ENCODE measurements at places on chromosomes 11 and 22.

- no peak for DNase-seq
Measured at GRCh38 chr11:66739983-66740382, 11.0 kb upstream of the SPTBN2 start.

DNA sequence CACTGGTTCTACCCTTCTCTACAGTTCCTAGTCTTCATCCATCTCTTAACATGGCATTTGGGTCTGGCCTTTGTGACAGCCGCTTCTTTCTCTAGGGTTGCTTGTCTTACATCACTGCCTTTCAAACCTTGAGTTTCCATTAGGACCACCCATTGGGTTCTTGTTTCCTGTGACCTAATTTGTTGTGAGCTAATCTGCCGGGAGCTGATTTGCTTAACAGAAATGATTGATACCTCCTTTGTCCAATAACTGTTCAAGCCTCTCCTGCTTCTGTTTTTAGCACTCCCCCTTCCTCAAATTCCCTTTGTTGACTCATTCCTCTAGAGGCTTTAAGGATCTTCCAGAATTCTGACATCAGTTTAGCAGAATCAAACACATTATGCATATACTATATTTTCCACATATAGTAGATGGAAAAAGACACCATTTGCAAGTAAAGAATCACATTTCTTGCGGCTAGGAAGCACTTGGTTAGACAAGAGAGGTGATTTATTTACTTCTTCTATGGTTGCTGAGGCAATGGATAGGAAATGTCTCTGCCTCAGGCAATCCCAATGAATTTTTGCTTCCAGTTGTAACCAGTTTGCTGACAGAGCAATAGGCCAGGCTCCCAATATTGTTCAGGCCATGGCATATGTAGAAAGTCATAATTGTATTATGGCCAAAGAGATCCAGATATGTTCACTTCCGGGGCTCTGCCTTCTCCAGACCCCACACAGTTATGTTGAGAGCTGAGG is 130.7 kb downstream of the SNX19 start:
- DNase-seq = no peak

DNA sequence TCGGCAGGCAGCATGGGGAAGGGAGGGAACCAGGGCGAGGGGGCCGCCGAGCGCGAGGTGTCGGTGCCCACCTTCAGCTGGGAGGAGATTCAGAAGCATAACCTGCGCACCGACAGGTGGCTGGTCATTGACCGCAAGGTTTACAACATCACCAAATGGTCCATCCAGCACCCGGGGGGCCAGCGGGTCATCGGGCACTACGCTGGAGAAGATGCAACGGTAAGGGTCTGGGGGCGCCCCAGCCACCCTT is 204 bp downstream of the FADS2 start:
- no peak for DNase-seq

- DNase-seq = no peak
Measured at GRCh38 chr11:113849713-113850112, 25.7 kb downstream of the USP28 start.

GRCh38 chr11:59204746-59205145 is 8.0 kb downstream of the MPEG1 start:
- no peak for DNase-seq

Data from CMK (cell line).